Left hindlimb (tissue), 1 donor: ENCODE measurements at places on chromosomes 4 and X.

- DNase-seq: no peak
These were observed 157.6 kb downstream of the DCK start for GRCh38 chr4:71151054-71151453.

DNA sequence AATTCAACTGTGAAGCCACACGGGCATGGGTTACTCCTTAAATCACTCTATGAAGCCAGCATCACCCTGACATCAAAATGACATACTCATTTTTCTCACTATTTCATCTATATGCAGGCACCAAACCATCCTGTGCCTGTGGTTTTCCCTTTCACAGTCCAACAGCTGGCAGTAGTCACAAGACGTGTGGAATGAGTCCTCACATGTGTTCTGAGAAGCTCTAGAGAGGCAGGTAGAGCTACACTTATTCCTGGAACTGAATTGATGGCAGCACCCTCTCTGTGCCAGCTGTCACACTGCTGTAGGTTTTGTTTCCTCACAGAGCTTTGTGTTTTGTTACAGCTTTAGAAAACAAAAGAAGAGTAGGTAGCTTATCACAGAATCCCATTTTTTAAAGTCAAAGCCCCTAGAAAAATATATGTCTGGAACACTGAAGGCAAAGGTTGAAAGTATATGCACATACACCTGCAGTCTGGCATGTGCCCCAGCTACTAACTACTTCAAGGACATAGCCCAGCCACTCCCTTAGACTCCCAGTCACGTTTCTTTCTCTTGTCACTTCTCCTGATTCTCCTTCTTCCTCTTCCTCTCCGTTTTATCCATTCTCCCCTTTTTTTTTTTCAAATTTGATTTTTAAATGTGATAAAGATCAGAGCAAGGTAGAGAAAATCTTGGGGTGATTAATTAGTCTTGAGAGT lies 107.1 kb downstream of the ANXA10 start:
- no peak for DNase-seq

DNA sequence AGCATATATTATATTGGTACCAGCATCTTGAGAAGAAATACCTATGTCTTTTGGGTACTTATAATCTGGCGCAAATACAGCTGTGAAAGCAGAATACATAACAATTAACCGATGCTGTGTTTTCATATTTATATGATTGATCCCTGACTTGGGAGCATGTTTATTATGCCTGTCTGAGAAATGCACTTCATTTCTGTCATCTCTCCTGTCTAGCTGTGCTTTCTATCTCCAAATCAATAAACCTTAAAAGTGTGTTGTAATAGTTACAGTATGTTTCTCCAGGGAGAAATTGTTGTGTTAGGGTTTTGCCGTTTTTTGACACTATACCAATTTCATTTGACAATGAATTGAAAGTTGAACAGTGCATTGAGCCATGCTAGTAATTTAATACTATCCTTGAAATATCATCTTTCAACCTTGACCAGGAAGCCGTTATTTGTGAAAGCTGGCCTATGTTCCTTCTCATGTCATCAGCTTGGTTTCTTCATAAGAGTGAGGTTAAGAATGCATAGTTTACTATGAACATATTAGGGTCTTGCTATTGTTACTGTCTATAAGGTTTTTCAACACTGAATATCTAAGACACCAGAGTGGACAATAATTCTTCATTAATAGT lies 206.2 kb upstream of the PCDH18 start:
- DNase-seq: no peak

GRCh38 chrX:136714626-136715599 lies 65.8 kb downstream of the ARHGEF6 start:
- DNase-seq: no peak

- DNase-seq: peak; percentile 30
These were observed 85.1 kb upstream of the CTSO start for GRCh38 chr4:156038772-156039171.

- DNase-seq: no peak
These were observed 97.4 kb downstream of the NLGN4X start for GRCh38 chrX:6131287-6131686.

DNA sequence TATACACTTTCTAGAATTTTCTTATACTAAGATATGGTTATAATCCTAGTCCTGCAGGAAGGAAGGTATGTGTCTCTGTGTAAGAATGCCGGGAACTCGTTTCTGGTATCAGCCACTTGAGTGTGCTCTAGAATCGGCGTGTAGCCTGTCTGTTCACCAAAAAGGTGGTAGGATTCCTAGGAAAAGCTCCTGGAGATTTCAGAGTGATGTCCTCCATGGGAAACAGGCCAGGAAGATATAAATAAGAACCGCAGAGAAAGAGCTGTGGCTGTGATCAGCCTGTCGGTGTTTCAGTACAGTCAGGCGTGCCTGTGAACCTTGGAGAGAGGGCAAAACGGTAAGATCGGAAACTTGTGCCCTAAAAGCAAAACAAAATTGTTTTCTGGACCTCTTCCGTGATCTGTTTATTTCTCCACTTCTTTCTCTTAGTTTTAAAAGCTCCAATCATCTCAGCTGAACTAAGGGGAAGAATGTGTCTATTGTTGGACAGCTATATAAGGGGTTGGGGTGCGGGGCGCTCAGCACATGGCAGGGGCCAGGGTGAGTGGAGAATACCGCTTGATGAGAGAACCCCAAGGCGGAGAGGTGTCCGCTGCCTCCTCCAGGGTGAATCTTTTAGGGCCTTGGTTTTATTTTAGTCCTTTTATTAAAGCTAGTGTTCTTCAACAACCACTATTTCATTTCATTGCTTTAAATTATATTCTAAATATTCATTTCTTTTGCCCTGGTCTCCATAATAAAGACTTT lies 303.8 kb upstream of the TENM3 start:
- no peak for DNase-seq

- DNase-seq: no peak
These were observed 179.1 kb upstream of the ETNPPL start for GRCh38 chr4:108941904-108942430.

DNA sequence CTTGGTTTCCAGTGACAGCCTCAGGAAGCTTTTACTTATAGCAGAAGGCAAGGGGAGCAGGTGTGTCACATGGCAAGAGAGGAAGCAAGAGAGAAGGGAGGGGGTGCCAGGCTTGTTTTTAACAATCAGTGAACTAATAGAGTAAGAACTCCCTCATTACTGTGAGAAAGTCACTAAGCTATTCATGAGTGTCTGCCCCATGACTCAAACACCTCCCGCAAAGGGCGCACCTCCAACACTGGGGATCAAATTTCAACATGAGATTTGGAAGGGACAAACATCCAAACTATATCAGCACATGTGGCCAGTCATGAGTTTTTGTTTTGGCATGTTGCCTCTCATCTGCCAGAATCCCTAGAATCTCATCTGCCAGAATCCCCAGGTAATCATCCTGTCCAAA lies 183.5 kb upstream of the C1QTNF7 start:
- no peak for DNase-seq

- DNase-seq: no peak
These were observed 276.5 kb upstream of the AGTR2 start for GRCh38 chrX:115894087-115894486.

DNA sequence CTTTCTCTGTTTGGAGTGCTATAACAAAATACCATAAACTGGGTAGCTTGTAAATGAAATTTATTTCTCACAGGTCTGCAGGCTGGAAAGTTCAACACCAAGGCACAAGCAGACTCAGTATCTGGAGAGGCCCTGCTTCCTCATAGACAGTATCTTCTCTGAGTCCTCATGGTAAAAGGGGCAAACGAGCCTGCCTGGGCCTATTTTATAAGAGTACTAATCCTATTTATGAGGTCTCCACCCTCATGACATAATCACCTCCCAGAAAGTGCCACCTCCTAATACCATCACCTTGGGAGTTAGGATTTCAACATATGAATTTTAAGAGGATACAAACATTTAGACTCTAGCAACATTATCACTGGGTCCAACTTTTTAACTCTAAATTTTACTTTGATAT lies 200.3 kb downstream of the STPG2 start:
- DNase-seq: no peak

DNA sequence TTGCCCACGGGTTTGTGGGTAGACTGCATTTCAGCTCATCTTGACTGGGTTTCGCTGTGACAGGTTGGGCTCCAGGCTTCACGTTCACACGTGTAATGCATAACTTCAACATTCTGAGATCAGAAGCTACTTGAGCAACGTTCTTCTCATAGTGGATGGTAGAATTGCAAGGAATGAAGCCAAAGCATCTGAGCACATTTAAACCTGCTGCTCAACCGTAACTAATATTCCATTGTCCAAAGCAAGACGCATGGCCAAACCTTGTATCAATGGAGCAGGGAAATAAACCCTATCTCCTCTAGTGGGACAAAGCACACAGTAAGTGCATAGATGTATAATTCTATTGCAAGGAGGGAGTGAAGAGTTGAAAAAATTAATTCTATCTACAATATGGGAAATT lies 86.5 kb upstream of the PTCHD1 start:
- DNase-seq: no peak

DNA sequence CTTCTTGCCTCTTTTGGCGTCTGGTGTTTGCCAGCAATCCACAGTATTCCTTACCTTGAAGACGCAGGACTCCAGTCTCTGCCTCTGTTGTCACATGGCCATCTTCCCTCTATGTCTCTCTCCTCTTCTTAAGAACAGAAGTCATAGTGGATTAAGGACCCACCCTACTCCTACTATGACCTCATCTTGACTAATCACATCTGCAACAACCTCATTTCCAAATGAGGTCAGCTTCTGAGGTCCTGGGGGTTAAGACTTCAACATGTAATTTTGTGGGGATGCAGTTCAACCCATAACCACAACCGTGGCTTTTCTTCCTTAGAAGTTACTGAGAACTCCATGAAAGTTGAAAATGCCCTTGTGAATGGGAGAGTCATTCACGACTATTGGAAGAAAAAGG lies 23.3 kb downstream of the TLR8 start:
- no peak for DNase-seq

GRCh38 chrX:47098338-47099094 lies 20.3 kb downstream of the RGN start:
- DNase-seq: no peak

DNA sequence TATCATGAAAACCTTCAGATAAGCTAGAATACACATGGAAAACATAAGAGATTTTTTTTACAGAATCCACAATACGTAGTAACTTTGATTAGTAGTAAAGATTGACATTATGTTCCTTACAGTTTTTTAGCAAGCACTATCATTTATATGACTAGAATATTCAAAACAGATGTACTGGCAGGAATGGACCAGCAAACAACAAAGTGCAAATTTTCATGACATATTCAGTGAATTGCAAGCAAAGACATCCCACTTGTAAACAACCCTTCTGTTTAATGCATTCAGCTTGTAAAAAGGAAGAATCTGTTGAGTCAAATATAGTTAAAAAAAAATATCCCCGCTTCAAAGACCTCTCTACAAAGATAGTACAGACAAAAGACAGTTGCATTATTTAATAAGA lies 403.7 kb upstream of the TRAM1L1 start:
- no peak for DNase-seq

DNA sequence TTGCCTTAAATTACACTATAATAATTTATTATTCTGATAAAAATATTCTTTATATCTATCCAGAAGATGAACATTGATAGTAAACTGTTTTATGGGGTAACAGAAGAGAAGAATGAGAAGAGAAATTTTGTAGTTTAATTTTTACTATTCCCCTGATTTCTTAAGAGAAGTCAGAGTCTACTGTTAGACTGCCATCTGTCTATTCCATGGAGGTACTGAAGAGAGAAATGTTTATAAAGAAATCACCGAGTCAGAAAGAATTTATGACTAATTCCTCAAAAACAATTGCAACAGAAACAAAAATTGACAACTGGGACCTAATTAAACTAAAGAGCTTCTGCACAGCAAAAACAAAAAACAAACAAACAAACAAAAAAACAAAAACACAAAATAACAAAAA lies 149.9 kb downstream of the FGF16 start:
- no peak for DNase-seq

DNA sequence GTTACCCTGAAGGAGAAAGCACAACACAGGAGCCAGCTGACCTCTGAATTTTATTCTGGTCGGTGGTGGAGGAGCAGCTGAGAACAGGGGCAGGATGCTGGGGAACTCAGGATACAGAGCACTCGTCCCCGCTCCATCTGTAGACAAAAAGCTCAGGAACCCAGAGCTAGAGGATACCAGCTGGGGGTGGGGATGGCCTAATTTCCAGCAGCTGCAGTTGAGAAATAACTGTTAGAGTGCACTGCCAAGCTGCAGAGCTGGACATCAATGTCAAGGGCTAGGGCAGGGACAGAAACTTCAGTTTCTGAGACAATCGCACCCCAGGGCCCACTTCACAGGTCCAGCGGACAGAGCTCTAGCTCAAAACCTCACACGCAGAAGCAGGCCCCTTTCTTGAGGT lies 122.1 kb upstream of the GUCY1A1 start:
- no peak for DNase-seq

DNA sequence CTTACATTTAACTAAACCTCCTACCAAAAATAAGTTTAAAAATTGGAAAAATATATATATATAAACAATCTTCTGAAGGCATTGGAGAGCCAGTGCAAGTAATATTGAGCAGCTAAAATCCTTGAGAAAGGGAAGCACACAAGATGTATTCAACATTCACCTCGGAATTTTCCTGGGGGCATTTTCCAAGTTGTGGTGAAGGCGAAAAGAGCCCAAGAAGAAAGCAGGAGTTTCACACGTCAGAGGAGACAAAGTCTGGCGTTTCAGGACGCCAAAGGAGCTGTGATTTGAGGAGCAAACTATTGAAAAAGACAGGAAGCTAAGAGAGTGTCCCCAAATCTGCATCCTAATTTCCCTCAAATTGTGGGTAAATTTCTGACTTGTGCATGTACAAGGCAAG lies 9.1 kb upstream of the GASK1B start:
- no peak for DNase-seq

DNA sequence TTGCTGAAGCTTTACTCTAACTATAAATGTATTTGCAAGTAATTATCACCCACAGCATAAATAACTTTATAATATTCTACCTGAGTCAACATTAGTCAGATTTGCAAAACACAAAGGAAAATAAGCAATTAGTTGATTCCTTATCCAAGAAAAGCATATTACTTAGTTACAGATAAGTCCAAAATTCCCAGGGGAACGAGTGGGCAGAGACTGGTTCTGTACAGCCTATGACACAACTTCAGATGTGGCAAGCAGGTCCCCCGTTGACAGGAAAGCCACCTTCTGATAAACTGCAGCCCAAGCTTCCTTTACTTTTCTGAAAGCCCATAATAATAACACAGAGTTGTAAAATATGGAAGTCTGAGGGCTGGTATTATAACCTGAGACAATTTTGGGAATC lies 62.4 kb upstream of the NDP start:
- DNase-seq: no peak

- DNase-seq: no peak
These were observed 314.8 kb downstream of the PPP3CA start for GRCh38 chr4:101032541-101032940.

DNA sequence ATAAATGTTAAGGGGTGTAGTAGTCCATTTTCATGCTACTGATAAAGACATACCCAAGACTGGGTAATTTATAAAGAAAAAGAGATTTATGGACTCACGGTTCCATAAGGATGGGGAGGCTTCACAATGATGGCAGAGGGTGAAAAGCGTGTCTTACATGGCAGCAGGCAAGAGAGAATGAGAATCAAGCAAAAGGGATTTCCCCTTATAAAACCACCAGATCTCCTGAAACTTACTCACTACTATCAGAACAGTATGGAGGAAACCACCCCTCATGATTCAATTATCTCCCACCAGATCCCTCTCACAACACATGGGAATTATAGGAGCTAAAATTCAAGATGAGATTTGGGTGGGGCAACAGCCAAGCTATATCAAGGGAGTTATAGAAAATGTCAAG lies 329.2 kb downstream of the DTHD1 start:
- DNase-seq: no peak
